ENCODE measurements at places on chromosomes 3 and 15.
A peak's percentile ranks its signal among the peaks of the same experiment; 100 is the strongest.

GRCh38 chr3:9183811-9184460 is 65.5 kb downstream of the SRGAP3 start:
- DNase-seq: no peak

GRCh38 chr15:43071451-43071850 is 34.4 kb downstream of the UBR1 start:
- no peak for DNase-seq

DNA sequence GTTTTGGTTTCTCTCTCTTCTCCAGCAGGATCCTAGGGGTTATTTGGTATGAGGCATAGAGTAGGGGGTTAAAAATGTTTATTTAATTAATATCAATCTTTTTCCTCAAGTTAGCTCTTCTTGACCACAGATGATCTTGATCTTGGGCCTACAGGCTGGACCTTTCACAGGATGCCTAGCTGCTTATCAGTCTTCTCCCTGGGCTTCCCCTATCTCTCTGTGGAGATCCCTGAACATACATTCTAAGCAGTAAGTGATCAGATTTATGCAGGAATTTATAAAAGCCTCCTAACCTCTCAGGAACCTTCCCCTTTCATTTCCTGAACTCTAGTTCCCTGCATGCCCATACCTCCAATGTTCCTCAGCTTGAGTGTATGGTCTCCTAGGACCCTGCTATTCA is 428.3 kb downstream of the TBC1D5 start:
- DNase-seq: no peak

DNA sequence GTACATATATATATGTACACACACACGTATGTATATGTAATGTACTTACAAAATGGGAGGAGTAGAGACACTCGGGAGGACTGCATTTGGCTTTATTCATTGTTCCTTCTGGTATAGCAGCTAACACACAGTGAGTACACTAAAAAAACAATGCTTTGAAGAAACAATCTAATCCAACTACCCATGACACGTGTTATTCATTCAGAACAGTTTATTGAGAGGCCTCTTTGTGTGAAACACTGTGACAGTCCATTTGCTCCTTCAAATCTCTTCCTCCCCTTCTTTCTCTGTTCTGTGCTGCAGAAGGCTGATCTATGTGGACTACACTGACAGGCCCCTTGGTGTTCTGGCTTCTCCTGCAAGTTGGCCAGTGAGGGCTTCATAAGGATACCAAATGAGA is 1075.9 kb upstream of the CFAP20DC start:
- DNase-seq: no peak

- DNase-seq: no peak
Observed at GRCh38 chr3:142356818-142357217, 91.0 kb downstream of the XRN1 start.

DNA sequence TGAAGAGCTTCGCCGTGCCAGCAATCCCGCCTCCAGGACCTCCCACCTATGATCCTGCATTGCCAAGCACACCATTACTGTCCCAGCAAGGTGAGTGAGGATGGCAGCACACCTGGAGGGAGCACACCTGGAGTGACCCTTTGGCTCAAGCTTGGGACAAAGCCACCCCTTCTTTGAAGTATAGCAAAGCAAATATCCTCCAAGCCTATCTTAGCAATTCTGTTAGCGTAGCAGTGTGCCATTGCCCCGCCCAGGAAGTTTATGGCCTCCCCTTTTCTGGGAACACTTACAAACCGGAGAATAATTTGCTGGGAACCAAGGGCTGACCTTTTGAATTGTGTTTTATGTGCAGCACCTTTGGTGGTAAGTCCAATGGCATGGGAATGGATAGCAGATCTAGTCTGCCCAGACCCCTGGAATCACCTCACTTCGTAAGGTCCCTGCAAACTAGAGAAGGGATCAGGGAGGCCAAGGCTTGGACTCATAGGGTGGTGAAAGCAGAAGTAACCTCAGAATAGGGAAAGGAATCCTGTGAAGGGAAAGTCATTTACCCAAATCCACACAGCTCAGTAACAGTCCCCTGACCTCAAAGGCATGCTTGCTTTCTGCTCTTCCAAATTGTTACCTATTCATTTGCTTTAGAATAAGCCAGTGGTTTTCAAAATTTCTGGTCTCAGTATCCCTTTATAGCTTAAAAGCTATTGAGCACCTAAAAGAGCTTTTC is 70.1 kb downstream of the HCN4 start:
- DNase-seq: no peak

DNA sequence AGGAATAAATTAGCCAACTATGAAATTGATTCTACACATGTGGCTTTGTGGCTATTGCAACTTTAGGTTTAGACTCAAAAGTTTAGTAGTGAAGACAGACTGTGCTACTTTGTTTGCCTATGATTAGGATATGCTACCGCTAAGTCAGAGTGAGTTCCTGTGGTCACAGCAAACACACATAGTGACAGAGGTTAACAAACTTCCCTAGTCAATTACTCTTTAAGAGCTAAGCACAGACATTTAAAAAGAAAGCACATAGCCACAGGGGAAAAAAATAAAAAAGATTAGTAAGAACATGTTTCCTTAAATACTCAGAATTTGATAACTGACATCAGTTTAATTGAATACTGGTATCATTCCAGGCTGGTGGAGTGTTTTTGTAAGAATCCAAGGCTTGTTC is 207.1 kb downstream of the GBE1 start:
- no peak for DNase-seq

- no peak for DNase-seq
Observed at GRCh38 chr15:84766461-84767035, 18.2 kb downstream of the ZNF592 start.

DNA sequence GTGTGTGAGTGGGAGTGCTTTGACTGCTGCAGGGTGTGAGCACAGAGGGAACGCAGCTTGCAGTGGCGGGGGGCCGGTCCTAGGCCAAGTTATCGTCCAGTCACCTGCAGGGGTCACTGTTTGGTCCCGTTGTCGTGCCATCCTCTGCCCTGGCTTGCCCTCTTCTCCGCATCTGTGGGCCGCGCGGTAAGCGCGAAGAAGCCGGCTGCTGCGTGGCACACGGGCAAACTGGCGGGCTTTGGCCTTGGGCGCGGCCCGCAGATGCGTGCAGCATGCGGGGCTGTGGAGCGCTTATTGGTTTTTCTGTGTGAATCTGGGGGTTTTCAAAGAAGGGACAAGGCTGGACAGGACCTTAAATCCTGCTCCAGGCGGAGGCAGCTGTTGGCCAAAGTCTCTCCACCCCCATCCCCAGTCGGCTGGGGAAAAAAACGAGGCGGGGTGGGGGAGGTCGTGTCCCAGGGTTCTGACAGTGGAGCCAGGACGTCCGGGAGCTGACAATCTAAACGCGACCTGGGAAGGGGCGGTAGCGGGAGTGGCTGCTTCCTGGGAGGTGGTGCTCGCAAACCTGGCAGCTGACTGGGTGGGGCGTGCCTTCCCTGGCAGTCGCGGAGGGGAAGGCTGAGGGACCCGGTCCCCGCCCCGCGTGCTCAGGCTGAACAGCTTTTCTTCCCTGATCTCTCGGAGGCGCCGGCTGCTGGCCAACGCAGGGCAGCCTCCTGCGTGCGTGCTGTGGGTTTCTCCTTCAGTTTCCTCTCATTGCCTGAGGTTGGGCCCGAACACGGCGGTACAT is 39.7 kb upstream of the VEPH1 start:
- peak; percentile 31 for DNase-seq

- DNase-seq: no peak
Observed at GRCh38 chr3:6860149-6860953, 564 bp upstream of the GRM7 start.

DNA sequence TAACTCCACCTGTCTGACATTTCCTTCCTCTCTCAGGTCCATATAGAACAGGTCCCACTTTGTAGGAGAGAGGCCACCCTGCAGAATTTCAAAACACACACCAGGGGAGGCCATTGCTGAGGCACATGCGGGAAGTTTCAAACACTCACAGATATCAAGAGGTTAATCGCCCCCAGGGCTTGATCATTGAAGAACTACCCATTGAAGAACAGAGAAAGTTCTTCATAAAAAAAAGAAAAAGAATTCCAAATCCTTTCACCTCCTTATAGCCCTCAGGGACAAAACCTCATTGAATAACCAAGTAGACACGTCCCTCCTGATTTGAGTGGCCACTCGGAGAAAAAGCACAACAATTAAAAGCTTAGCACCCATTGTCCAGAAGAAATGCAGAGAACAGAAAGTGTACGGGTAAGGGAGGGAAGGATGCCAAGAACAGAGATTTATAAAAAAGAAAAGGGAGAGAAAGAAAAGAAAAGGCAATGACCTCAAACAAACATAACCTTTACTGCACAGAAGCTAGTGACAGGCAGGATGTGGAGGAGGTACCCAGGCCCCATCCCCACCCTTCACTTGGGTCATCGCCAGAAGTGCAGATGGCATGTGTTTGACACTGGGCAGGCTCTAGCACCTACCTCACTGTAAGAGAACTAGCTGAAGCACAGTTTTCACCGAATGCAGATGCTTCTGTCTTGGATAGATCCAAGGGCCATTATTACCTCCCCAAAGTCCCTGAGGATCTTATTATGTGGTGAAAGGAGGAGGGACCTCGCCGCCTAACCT is 112.3 kb upstream of the HES1 start:
- no peak for DNase-seq
